HS-27A (cell line): ENCODE measurements at places on chromosomes 2 and 18.

GRCh38 chr2:25063876-25064660 lies 22.2 kb downstream of the EFR3B start:
- DNase-seq: no peak

GRCh38 chr2:158394453-158394852 lies 62.1 kb downstream of the CCDC148 start:
- DNase-seq: no peak

DNA sequence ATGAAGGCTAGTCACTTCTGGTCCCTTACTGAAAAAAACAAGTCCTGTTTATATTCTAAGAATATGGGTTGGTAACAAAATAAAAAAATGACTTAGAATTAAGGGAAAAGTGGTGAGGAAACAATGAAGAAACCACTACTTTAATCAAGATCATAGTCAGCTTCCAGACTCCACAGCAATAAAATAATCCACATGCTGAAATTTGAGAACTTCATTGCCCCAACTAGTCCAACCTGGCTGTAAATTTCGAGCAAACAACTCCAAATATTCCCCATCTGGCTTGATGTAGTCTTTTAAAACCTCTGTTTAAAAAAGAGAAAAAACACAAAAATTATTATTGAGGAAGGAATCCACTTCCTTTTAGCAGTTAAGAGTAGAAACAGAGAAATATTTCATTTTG lies 32.5 kb downstream of the METTL4 start:
- no peak for DNase-seq

DNA sequence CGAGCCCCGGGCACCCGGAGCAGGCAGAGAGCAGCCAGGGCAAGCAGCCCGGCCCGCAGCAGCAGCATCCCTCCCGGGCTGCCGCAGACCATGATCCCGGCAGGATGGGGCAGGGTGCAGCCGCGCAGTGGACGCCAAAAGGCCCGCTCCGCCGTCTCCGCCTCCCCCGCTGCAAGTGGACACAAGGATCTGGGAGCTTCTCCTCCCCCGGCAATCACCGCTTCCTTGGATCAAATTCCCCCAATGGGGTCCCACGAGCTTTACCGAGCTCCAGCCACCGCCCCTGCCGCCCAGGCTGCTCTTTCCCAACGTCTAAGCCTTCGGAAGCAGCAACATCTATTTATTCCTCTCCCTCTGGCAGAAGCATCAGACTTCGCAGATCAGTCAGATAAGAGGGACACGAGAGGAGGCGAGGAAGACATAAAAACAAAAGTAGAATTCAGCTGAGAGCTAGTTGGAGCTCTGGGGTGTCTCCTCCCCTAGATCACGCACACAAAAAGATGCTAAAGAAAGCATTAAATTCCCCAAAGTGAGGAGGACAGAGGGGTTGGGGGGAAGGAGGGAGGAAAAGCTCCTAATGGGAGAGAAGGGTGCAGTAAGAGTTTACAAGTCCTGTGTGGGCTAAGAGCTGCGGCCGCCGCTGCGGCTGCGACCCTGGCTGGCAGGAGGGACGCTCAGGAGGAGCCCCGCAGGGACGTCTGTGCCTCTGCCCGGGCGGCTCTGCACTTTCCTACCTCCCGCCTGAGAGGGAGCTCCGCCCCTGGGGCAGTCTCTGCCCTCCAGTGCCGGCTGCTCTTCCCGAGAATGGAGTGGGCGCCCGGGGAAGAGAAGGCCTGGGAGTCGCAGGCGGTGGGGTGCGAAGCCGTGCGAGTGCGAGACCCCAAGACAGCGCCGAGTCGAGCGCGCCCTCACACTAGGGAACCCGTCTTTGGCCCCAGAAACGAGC lies at the start of gene FRZB:
Gene FRZB (minus strand): TSS at position 177 of the 946 bp plus-strand sequence. CDS start 85 bp downstream, at position 92.
- DNase-seq: no peak

GRCh38 chr2:64804651-64805050 lies 150.9 kb upstream of the SERTAD2 start:
- no peak for DNase-seq

GRCh38 chr2:233449921-233450863 lies 95.9 kb downstream of the DGKD start:
- DNase-seq: no peak

DNA sequence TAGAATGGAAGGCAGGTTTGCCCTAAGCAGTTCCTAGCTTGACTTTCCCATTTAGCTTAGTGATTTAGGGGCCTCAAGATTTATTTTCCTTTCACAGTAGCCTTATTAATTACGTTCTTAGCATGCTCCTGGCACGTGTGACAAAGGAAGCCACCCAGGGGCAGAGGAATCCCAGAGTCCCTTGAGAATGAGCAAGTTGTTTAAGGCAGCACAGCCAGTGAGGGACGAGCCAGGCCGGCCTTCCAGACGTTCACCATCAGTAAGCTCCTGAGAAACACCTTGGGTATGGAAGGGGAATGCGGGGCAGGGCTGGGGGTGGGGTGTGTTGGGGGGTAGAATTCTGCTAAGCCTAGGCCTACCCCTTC lies 76.3 kb downstream of the SOWAHC start:
- no peak for DNase-seq

DNA sequence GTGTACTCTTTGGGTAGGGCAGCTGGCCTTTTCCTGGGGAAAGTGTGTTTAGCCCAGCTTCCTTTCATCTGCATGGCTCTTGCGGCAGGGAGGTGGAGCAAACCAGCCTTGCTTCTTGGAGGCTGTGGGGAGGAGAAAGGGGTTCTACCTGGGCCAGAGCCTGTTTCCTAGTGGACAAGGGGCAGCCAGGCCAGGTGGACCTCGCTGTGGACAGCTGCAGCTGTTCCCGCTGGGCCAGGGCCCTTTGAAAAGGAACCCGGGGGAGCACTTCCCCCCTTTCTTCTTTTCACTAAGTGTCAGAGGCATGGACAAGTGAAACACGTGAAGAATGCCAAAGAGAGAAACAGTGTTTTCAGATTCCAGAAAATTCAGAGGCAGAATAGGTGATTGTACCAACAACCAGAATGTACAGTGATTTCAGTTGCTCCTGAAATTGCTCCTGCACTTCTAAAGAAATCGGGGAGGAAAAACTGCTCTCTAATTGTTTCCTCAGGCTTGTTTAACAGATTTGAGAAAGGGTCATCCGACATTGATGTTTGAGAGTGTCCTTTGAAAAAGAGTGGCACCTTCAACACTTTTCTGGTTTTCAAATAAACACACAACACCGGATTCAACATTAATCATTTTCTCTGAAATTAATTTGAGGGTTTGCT lies 3.9 kb downstream of the GLI2 start:
- DNase-seq: no peak

GRCh38 chr18:58148954-58149471 lies 105.0 kb downstream of the NEDD4L start:
- no peak for DNase-seq

DNA sequence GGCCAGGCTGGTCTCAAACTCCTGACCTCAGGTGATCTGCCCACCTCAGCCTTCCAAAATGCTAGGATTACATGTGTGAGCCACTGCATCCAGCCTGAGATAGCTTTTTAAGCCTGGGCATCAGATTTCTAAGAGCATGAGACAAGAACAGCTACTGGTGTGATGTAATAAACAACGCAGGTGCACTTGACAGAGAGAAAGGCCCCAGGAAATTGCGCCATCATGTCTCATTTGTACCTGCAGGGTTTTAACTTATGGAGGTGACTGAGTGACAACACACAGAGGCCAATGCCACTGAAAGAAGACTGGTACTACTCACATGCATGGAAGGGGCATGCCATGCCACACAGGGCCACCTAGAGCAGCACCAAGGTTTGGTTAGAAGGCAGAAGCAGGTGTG lies 209.4 kb downstream of the SP3 start:
- DNase-seq: no peak

- DNase-seq: no peak
Measured at GRCh38 chr2:71919708-71920107, 228.0 kb downstream of the CYP26B1 start.

DNA sequence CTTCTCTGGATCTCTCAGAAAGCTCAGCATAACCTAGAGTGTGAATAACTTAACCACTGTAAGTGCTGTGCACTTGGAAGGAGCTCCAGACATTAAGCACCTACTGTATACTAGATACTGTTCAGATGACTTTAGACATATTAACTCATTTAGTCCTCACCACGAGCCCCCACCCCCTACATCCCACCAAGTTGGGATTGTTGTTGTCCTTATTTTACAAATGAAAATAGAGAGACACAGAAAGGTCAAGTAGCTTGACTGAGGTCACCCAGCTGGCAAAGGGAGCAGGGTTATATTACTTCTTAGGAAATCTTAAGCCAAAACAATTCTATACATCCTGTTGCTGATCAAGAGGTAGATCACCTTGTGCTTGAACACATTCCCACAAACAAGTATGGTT lies 234.2 kb upstream of the SMAD2 start:
- no peak for DNase-seq

DNA sequence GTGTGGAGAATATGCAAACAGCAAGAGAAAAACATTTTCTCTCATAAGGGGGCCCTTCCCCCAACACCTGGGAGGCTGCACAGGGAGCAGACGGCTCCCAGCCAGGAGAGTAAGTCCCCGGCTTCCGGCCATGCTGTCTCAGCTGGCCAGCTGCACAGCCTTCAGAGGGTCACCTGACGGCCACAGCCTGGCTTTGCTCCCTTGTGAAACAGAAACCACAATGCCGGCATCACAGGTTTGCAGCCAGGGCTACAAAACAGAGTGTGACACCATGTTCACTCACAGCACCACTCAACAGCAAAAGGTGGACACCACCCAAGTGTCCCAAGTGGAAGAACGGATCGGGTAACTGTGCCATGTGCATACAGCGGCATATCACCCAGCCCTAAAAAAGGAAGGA lies 86.9 kb upstream of the GPC1 start:
- no peak for DNase-seq

DNA sequence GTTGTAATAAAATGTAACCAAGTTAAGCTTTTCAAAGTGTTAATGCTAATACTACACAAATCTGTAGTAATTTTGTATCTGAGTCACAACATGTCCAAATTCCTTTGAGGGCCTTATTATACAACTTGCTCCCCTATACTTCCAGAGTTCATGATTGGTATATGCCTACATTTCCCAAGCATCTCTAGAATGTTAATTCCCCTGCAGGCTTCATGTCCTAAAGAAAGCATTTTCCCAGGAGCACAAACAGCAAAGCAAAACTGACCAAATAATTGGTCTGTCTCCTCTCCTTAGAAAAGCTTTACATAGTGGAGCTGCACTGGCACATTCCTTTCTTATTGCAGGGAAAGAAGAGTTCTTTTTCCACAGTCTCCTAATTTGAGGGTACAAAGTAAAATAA lies 3.7 kb downstream of the ALS2 start:
- no peak for DNase-seq

GRCh38 chr2:111701798-111702118 lies 182.2 kb downstream of the ANAPC1 start:
- DNase-seq: no peak

GRCh38 chr2:215371915-215372897 lies 60.3 kb downstream of the ATIC start:
- no peak for DNase-seq

- DNase-seq: no peak
Measured at GRCh38 chr2:3604991-3605961, 10.4 kb downstream of the COLEC11 start.

DNA sequence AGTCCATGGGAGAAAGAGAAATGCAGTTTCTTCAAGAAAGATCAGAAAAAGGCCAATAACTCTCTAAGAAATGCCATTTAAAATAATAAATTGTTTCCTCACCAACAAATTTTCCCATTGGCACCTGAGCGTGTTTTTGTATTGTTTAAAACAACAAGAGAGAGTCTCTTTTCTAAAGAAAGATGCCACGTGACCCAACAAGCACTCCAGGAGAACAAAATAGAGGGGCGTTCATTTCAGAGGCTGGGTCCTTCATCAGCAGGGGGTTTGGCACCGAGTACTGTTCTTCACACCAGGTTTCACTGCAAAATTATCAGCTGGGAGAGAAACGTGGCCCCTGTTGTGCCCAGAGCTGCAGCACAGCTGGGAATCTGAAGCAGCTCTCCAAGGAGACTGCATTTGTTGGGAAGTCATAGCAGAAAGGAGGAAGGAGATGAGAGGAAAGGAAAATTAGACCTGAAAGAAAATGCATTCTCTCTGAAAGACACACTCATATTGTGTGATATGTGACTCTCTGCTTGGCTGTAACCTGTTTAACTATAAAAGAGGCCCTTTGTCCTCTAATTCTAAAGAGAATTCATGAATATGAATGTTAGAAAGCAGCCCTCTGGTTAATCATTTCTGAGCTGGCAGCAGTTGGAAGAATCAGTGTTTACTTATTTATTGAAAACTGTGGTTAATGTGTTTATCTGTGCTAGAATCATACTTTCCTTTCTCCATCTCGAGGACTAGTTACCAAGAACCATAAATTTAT lies 205.3 kb upstream of the CDH20 start:
- DNase-seq: no peak

DNA sequence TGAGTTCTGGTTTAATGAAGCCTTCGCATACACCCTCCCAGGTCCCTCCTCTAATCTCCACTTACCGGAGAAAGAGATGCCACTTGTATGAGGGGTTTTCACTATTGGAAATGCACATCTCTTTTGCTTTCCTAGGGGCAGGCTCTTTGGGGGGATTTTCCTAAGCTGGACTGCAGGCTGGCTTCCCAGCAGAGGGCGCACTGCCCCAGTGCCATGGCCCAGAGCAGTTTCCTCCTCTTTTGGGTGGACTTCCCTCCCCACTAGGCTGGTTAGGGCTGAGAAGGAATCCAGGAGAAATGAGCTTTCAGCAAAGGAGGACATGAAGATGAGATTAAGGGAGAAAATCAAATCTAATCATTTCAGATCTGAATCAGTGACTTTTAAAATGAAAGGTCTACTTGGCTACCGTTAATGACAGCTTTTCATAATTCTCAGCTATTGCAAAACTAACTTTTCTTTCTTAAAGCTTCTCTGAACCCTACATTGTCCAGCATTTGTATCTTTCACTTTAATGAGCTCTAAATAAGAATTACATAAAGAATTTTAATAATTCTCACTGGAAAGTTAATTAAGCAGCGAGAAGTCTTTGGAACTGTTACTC lies 784.1 kb upstream of the FANCL start:
- no peak for DNase-seq

GRCh38 chr2:36963734-36964133 lies 2.6 kb downstream of the STRN start:
- no peak for DNase-seq

- DNase-seq: no peak
Measured at GRCh38 chr18:39911716-39912115, 2043.3 kb upstream of the PIK3C3 start.

- no peak for DNase-seq
Measured at GRCh38 chr2:182391443-182391842, 35.4 kb downstream of the PDE1A start.
